ENCODE measurements at places on chromosomes 5 and 9. TPM values are rescaled to one million over a fixed set of nuclear protein-coding genes. Genes with fewer than 3 reads are reported as not detected.

PCDHA8 gene
- not detected for total RNA-seq

CYSRT1 gene
- 0.50 TPM for total RNA-seq

DELE1 gene
- 74.1 TPM for total RNA-seq

ADGRD2 gene
- not detected for total RNA-seq

GRCh38 chr9:89719202-89719601, 114.4 kb downstream of the GADD45G start:
- H3K4me3 ChIP-seq, result no peak overlapping the region
- DNase-seq, result no peak
- H3K36me3 ChIP-seq, result peaks cover 49% of the 10 kb centered on the region
- peaks cover 31% of the 10 kb centered on the region for H3K4me1 ChIP-seq
- H3K27ac ChIP-seq, result no peak overlapping the region

DNA sequence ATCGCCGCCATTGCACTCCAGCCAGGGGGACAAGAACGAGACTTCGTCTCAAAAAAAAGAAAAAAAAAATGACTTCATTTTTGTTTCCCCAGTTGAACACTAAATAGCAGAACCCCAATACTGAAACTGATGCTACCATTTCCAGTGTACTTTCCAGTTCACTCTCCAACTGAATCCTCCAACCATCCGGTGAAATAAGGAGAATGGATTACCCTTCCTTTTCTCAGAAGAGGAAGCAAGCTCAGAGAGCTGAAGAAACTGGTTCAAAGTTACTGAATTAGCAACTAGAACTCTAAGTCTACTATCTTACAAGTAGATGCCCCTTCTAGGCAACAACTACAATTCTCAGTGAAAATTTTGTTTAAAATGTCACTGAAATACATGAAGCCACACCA, 3.9 kb downstream of the FAM13B start:
- H3K4me3 ChIP-seq, result peak overlapping the region; percentile 19
- no peak for DNase-seq
- H3K27me3 ChIP-seq, result no peaks in the 10 kb centered on the region
- H3K27ac ChIP-seq, result no peak overlapping the region
- peaks cover 60% of the 10 kb centered on the region for H3K4me1 ChIP-seq

DNA sequence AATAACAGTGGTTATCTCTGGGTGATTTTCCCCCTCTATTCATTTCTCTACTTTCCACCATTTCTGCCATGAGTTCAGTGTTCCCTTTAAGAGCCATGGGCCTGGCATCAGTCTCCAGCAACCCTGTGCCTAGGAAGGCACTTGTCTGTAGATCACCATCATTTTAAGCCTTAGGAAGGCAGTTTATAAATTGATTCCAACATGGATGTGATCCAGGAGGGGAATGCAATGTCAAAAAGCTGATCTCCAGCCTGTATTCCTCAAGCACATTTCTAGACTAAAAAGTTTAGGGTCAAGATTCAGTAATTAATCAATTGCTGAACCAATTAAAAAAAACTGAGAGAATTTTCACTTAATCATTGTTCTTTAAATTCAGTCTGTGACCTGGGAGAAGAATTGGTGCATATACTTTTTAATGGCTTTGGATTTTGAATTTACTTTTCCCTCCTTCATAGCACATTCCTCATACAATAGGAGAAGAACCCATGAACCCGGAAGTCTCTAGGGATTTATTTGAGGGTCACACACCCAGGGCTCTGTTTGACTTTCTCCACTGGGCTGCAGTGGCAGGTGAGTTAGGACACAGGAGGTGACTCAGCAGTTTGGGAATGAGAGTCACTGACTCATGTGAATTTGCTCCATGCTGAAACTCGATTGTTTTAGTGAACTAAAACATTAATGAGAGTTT, 6.1 kb upstream of the ERMP1 start:
- no peak for DNase-seq
- no peaks in the 10 kb centered on the region for H3K27me3 ChIP-seq
- no peak overlapping the region for H3K4me3 ChIP-seq
- H3K4me1 ChIP-seq, result peaks cover 64% of the 10 kb centered on the region
- H3K36me3 ChIP-seq, result peaks cover 12% of the 10 kb centered on the region
- no peak overlapping the region for H3K27ac ChIP-seq

GRCh38 chr5:61526207-61526519, 194.1 kb downstream of the ZSWIM6 start:
- no peak overlapping the region for H3K27ac ChIP-seq
- peaks cover 21% of the 10 kb centered on the region for H3K36me3 ChIP-seq
- no peaks in the 10 kb centered on the region for H3K27me3 ChIP-seq
- H3K4me3 ChIP-seq, result no peak overlapping the region

GRCh38 chr5:150492621-150493020, 15.3 kb upstream of the NDST1 start:
- no peak for DNase-seq
- peaks cover 1% of the 10 kb centered on the region for H3K4me1 ChIP-seq
- H3K36me3 ChIP-seq, result no peaks in the 10 kb centered on the region
- H3K4me3 ChIP-seq, result no peak overlapping the region
- peaks cover 1% of the 10 kb centered on the region for H3K27me3 ChIP-seq
- no peak overlapping the region for H3K27ac ChIP-seq

DNA sequence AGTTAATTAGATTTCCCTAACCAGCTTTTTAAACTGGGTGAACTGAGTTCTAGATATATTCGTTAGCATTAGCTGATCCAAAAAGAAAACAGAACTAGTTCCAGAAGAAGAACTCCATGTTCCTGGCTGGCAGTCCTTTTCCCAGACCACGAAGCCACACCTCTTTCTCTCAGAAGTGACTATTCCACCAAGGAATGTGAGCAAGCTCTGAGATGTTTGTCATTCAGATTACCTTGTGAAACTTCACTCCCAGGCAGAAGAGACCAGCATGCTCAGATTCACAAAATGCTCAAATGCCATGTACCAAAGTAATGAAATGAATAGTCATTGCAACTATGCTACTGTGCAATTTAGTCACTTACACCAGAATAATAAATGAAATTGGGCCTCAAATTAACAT, 4.4 kb upstream of the SSBP2 start:
- H3K4me3 ChIP-seq, result no peak overlapping the region
- no peaks in the 10 kb centered on the region for H3K36me3 ChIP-seq

GRCh38 chr5:78647838-78648358, 674 bp downstream of the LHFPL2 start:
- no peak for DNase-seq
- peak overlapping the region; percentile 76 for H3K4me3 ChIP-seq
- peaks cover 47% of the 10 kb centered on the region for H3K27me3 ChIP-seq
- H3K36me3 ChIP-seq, result no peaks in the 10 kb centered on the region
- no peak overlapping the region for H3K27ac ChIP-seq

DNA sequence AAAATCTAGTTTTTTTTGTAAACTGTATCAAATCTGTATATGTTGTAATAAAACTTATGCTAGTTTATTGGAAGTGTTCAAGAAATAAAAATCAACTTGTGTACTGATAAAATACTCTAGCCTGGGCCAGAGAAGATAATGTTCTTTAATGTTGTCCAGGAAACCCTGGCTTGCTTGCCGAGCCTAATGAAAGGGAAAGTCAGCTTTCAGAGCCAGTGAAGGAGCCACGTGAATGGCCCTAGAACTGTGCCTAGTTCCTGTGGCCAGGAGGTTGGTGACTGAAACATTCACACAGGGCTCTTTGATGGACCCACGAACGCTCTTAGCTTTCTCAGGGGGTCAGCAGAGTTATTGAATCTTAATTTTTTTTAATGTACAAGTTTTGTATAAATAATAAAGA, 24.3 kb downstream of the HMGCR start:
- DNase-seq, result no peak
- H3K36me3 ChIP-seq, result peaks cover 58% of the 10 kb centered on the region
- H3K4me1 ChIP-seq, result peaks cover 1% of the 10 kb centered on the region
- no peak overlapping the region for H3K4me3 ChIP-seq
- H3K27me3 ChIP-seq, result no peaks in the 10 kb centered on the region

- no peaks in the 10 kb centered on the region for H3K36me3 ChIP-seq
- H3K27ac ChIP-seq, result no peak overlapping the region
- DNase-seq, result no peak
Observed at GRCh38 chr5:148924817-148925216, 98.4 kb downstream of the ADRB2 start.

- no peaks in the 10 kb centered on the region for H3K36me3 ChIP-seq
- no peak within 1 kb of the TSS for H3K4me3 ChIP-seq
- no peak within 1 kb of the TSS for H3K27ac ChIP-seq
- no peak for DNase-seq
Observed at GRCh38 chr5:27038476-27038875, at the start of gene CDH9. TSS of gene CDH9 (minus strand) at chr5:27038586. CDS start at chr5:26988333, 50,253 bp downstream.

- DNase-seq, result no peak
- no peak overlapping the region for H3K4me3 ChIP-seq
- no peaks in the 10 kb centered on the region for H3K27me3 ChIP-seq
- H3K4me1 ChIP-seq, result no peaks in the 10 kb centered on the region
- no peaks in the 10 kb centered on the region for H3K36me3 ChIP-seq
Observed at GRCh38 chr9:86676396-86676795, 270.9 kb downstream of the GAS1 start.

GRCh38 chr5:173496129-173496882, 120.1 kb downstream of the BOD1 start:
- H3K4me3 ChIP-seq, result no peak overlapping the region
- H3K27me3 ChIP-seq, result peaks cover 5% of the 10 kb centered on the region
- H3K36me3 ChIP-seq, result no peaks in the 10 kb centered on the region
- H3K27ac ChIP-seq, result no peak overlapping the region
- no peaks in the 10 kb centered on the region for H3K4me1 ChIP-seq

DNA sequence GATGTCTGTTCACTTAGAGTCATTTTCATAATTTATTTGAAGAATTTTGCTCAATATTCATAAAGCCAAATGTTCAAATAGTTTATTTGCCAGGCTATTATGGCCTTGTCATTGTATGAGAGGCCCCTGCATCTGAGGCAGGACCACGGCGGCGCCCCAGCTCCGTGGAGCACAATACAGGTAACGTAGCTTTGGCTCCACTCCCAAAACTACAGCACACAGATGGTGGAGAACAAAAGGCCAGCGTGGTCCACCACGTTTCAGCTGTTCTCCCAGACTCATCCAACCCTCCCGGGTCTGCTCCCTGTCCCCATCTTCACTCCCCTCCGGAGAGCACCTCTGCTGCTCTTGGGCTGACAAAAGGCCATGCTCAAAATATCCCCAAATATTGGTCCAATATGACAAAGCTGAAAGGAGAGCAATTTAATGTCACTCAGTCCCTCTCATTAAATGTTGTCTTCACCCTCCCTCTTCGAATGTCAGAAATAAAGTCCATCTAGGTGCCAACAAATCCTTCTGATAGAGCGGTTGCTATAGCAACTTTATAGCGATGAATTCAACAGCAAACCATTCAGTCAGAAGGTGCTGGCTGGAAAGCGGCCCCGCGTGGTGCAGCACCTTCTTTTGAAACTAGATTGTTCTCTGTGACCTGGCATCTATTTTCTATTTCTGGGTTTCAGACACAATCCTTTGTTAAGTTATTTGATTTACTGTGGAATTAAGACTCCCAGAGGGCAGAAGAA, 504.3 kb downstream of the ARHGEF28 start:
- H3K36me3 ChIP-seq, result no peaks in the 10 kb centered on the region
- peaks cover 21% of the 10 kb centered on the region for H3K27me3 ChIP-seq
- no peak overlapping the region for H3K27ac ChIP-seq
- H3K4me1 ChIP-seq, result no peaks in the 10 kb centered on the region

DNA sequence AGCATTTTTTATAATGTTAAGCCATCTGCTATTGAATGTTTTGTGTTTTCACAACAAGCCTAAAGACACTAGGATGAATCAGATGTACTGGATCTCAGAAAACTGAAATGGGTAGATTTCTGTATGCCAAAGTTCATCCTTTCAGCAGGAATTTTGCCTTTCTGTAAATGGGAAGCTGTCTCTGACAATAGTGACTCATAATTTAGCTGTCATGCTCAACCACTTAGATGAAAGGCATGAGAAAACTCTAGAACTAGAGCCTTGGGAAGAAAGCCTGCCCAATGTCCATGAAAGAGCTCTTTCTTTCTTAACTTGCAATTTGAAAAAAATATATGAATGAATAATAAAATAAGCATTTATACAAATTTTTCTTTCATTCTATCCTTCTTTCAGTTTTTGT, 616.0 kb upstream of the EDIL3 start:
- H3K27me3 ChIP-seq, result no peaks in the 10 kb centered on the region
- H3K27ac ChIP-seq, result no peak overlapping the region
- no peak for DNase-seq
- no peaks in the 10 kb centered on the region for H3K36me3 ChIP-seq
- H3K4me1 ChIP-seq, result no peaks in the 10 kb centered on the region
- H3K4me3 ChIP-seq, result no peak overlapping the region

- DNase-seq, result no peak
- H3K27me3 ChIP-seq, result peaks cover 8% of the 10 kb centered on the region
- H3K4me3 ChIP-seq, result no peak overlapping the region
- no peaks in the 10 kb centered on the region for H3K36me3 ChIP-seq
- H3K27ac ChIP-seq, result no peak overlapping the region
- no peaks in the 10 kb centered on the region for H3K4me1 ChIP-seq
Observed at GRCh38 chr5:148974642-148975327, 88.1 kb downstream of the SH3TC2 start.

- DNase-seq, result no peak
- no peak overlapping the region for H3K27ac ChIP-seq
- no peak overlapping the region for H3K4me3 ChIP-seq
- no peaks in the 10 kb centered on the region for H3K36me3 ChIP-seq
- peaks cover 1% of the 10 kb centered on the region for H3K4me1 ChIP-seq
- no peaks in the 10 kb centered on the region for H3K27me3 ChIP-seq
Observed at GRCh38 chr5:31770998-31771397, 132.1 kb downstream of the PDZD2 start.

GRCh38 chr5:7396713-7397454, 946 bp downstream of the ADCY2 start:
- peaks cover 34% of the 10 kb centered on the region for H3K27me3 ChIP-seq
- H3K27ac ChIP-seq, result no peak overlapping the region
- DNase-seq, result no peak
- no peak overlapping the region for H3K4me3 ChIP-seq
- peaks cover 3% of the 10 kb centered on the region for H3K36me3 ChIP-seq
- peaks cover 3% of the 10 kb centered on the region for H3K4me1 ChIP-seq

GRCh38 chr5:151153300-151153699, 4.3 kb downstream of the ANXA6 start:
- no peak for DNase-seq
- H3K36me3 ChIP-seq, result peaks cover 62% of the 10 kb centered on the region
- H3K27me3 ChIP-seq, result no peaks in the 10 kb centered on the region
- peak overlapping the region; percentile 94 for H3K27ac ChIP-seq
- peak overlapping the region; percentile 61 for H3K4me3 ChIP-seq
- peaks cover 75% of the 10 kb centered on the region for H3K4me1 ChIP-seq

DNA sequence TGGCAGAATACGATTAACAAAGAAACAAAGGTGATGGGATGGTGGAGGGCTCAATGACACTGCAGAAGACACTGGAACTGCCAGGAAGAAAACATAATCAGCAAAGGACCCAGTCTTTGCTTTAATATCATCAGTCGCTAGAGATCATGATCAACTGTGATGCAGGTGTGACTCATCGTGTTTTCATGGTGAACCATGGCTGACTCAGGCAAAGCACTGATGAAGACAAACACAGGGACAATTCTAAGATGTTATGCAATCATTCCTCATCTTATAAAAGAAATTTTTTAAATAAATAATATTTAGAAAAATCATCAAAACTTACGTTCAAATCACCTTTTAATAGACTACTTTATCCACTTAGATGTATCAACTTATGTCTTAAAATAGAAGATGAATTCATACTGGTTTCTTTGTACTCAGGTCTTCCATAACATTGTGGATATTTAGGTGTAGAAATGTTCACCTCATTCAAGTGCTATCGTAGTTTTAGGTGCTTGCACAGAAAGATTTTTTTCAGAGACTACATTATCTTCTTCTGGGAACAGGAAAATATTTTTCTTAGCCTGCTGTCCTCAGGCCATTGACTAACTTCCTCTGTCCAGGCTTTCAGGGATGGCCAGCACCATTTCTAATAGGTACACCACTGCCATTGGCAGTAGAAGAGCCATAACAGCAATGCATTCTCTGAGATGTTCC, 673.4 kb upstream of the MEF2C start:
- no peaks in the 10 kb centered on the region for H3K36me3 ChIP-seq
- DNase-seq, result no peak
- no peak overlapping the region for H3K4me3 ChIP-seq
- no peaks in the 10 kb centered on the region for H3K4me1 ChIP-seq

Data from activated T-helper 2 cell treated with anti-CD3 and anti-CD28 coated beads, Interferon-gamma antibody, Interleukin-2, Interleukin-4, amounts not matched to agents 10 μg/mL and 5 μg/mL and 100 μg/mL, durations not matched to agents 14 hours and 24 hours and 36 hours (primary cell).